ENCODE measurements at places on chromosomes 16 and 17.
A peak's percentile ranks its signal among the peaks of the same experiment; 100 is the strongest.

DNA sequence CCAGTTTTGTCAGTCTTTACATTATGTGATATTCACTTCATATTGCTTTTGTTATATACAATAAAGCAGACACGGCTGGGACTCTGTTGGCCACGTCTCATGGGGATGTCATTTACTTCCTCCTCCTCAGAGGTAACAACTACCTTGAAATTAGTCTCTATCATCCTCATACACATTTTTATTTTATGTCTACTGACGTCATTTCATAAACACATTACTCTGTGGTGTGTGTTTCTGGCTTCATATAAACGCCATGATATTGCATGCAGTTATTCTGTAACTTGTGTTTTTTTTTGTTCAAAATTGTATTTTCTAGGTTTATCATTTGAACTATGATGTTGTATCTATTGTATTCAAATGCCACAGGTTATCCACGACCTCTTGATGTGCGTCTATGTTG is 13.4 kb upstream of the IRF8 start:
- no peak for DNase-seq

DNA sequence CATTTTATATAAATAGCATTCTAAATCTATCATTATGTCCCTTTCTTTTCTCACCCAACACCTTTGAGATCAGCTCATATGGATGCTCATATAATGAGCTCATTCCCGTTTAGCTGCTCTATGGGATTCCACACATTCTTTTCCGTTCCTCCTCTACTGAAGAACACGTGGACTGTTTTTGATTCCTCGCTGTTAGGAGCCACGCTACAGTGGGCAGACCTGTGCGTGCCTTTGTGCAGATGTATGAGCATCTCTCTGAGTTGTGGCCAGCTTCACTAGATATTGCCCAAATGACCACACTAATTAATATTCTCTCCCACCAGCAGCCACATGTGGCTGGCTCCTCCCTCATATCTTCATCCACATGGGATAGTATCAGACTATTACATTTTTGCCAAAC is 6.0 kb upstream of the TNFRSF13B start:
- no peak for DNase-seq

GRCh38 chr17:76255801-76256429 is 9.2 kb upstream of the UBALD2 start:
- no peak for DNase-seq

DNA sequence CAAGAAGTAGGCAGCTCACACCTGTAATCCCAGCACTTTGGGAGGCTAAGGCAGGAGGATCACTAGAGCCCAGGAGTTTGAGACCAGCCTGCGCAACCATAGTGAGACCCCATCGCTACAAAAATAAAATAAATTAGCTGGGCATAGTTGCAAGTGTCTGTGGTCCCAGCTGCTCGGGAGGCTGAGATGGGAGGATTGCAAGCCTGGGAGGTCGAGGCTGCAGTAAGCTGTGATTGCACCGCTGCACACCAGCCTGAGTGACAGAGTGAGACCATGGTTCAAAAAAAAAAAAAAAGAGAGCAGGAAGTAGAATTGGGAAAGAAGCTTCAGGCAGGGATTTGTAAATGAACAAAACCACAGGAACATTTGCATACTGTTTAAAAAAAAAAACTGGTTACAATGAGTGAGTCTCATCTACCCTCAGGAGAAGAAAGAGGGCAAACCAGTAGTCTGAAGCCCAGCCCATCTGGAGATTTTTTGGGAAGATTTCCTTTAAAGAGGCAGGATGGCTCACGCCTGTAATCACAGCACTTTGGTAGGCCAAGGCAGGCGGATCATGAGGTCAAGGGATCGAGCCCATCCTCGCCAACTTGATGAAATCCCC is 7.9 kb downstream of the MPV17L start:
- no peak for DNase-seq

DNA sequence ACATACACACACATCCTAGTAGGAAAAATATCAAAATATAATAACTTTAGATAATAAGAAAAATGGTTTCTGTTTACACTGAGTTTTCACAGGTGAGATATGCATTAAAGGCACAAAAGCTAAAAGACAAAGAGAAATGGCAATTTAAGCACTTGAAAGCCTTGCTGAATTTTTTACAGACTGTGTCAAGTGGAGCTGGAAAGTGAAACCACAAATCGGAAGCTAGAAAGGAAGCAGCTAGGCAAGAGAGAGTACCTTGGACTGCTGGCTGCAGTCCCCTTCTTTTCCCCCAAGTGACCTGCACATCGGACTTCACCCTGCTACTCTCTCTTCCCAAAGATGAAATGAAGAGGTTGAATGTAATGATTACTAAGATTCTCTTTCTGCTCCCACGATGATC is 135.1 kb downstream of the CDH13 start:
- DNase-seq, result no peak

DNA sequence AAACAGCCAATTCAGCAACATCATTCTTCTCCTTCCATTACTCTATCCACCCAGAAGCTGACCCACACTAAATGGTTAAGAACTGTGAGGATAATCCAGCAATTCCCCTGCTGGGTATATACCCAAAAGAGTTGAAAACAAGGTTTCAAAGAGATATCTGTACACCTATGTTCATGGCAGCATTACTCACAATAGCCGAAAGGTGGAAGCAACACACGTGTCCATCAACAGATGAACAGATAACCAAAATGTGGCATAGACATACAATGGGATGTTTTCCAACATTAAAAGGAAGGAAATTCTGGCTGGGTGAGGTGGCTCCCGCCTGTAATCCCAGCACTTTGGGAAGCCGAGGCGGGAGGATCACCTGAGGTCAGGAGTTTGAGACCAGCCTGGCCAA is 19.9 kb downstream of the MIS12 start:
- DNase-seq, result no peak

DNA sequence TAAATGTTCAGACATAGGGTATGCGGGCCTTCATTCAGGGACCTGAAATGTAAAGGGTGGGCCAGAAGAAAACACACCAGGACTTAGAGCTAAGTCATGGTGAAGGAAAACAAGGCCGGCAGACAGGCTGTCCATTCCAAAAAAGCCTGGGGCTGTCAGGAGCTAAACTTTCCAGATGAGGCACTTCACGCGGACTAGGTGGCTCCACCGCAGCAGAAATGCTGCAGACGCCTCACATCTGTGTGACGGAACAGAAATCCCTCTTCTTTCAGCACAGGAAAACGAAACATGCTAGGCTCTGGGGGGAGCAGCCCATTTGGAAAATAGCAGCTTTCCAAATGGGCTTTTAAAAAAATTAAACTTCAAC is 88.7 kb downstream of the HS3ST3A1 start:
- DNase-seq, result no peak

DNA sequence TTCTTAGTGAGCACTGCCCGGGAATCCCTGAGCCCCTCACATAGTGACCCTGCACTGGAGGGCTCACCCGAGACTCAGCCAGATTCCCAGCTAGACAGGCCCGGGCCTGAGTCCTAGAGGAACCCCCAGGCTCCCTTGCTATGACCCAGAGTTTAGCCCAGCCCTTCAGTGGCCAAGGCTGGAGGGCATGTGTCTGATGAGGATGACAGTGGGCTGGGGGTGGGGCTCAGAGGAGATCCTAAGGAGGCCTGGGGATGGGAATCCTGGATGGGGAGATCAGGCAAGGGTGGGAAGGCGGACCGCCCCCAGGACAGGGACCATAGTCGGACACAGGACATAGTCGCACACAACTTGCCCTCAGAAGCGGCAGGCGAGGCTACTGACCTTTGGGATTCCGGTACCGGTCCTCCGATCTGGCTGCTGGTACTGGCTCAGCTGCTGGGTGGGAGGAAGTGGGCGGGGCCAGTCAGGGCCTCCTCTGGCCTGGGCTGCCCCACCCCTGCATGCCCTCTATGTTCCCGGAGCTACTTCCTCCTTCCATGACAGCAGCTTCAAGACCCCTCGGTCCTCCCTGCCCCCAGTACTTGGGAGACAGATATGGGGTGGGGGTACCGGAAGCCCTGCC is 1.1 kb downstream of the CD79B start:
- peak; percentile 56 for DNase-seq

DNA sequence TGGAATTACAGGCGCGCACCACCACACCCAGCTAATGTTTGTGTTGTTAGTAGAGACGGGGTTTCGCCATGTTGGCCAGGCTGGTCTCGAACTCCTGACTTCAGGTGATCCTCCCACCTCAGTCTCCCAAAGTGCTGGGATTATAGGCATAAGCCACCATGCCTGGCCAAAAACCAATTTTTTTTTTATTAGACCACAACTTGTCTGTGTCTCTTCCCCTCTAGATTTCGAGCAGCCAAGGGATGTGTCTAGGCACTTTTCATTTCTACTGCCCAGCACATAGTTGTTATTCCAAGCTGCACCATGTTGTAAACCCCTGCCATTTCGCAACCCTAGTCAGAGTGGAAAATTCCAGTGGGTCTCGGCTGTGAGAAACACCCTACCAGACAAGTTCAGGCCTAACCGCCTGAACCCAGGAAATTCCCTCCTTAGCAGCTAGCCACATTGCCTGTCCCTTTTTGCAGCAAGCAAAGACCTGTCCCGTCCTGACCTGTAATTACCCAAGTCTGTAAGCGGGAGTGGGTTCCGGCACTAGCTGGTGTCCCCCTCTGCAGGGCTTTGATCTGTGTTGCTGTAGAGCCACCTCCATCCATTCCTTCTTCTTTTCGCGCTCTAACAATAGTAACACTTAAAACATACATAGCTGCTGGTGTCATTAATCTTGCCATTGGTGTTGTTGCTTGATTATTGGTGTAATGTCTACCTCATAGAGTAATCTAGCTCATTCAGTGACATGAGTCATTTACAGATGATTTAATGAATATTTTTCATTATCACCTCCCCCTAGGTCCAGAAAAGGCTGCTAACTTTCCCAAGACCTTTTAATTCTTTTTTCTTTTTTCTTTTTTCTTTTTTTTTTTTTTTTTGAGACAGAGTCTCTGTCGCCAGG is 77.3 kb upstream of the ATF7IP2 start:
- DNase-seq, result no peak

DNA sequence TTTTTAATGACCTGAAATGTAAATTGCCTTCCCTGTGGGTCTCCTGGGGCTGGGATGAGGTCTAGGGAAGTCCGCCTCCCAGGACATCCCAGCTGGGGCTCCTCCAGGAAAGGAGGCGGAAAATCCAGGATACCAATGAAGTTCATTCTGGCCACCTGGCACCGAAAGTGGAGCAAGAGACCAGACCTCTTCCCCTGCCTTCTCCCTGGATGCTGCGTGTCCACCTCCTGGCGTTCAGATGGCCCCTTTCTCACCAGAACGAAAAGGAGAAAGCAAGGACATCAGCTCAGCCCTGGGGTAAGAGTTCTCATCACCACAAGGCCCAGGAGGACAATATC is 20.4 kb downstream of the RBFOX3 start:
- DNase-seq, result no peak

DNA sequence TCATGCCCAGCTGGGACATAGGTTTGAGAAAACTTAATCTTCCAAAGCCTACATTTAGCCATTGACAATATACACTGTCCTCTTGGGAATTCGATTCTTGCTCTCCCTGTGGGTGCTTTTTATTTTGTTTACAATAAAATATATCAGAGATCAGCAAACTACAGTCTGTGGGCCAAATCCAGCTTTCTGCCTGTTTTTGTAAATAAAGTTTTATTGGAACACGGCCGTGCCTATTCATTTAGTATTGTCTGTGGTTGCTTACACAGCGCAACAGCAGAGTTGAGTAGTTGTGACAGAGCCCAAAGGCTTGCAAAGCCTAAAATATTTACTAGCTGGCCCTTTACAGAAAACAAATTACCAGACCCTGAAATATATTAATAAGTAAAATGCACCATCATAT is 39.7 kb upstream of the DNAJA2 start:
- DNase-seq, result no peak

- no peak for DNase-seq
Observed at GRCh38 chr17:42310787-42311215, 22.5 kb downstream of the STAT5A start.

DNA sequence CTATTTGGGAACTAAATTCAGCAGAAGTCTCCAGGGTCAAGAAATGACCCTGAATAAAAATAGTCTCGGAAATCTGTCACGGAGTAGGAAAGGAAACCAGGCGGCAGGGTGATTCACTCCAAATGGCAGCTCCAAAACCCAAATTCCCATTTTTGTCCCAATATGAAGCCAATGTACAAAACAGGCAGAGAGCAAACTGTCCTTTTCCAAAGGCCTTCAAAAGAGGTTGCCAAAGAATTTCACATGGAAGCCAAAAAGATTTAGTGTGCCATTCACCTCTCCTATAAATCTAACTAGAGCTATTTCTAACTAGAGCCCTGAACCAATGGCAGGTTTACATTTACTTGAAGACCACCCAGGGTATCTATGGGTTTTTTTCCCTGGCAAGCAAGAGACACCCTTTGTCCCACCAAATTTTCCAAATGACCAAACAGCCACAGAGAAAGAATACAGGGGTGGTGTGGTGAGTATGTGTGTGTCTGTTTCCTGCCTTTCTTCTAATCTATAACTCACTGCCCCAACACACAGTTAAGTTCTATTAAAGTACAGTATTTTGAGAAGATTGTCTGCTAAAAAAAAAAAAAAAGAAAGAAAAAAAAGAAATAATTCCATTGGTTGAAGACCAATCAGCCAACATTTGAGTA is 6.8 kb downstream of the MYO1D start:
- no peak for DNase-seq

DNA sequence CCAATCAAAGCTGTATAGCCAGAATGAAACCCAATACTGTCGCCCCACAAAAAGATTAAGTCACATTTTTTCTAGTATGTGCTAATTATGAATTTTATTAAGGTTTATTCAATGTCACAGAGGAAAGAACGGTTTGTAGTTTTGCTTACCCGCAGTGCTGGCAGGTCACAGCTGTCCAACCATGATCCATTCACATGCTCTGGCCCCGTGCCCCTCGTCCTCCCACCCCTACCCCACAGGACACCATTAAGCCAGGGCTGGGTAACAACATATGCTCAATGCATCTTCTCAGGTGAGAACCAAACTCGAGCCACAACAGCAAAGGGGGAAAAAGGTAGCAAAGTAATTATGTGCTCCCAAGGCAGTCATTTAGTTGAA is 589 bp upstream of the FBF1 start:
- no peak for DNase-seq

- no peak for DNase-seq
Observed at GRCh38 chr17:231966-232807, 50.7 kb upstream of the DOC2B start.

- DNase-seq, result no peak
Observed at GRCh38 chr16:3590736-3591435, 13.7 kb upstream of the NLRC3 start.

GRCh38 chr17:3688852-3689261 is 7.1 kb downstream of the P2RX5 start:
- no peak for DNase-seq

DNA sequence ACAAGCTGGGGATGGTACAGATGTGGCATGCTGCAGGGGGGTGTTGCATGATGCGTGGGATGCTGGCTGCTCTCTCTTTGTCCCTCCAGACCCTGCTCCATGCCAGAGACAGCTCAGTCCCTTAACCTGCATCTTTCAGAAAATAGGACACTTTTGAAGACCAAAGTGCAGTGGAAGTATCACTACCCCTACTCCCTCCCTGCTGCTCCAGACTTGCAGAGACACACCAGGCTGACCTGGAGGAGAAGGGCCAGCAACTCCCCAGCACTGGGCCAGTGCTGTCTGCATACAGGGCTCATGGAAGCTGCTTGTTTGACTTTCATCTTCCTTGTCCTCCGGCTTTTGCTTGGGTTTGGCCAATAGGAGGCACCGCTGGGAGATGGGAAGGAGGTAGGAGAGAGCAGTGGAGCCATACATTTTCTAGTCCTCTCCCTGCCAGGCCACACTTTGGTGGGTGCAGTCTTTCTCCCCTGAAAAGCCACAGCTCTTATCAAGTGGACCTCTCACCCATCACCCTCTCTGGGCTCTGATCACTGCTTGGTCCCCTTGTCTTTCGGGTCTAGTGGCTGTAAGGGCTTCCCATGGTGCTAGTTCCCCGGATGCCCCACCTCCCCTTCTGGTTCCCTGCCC is 46.1 kb upstream of the NKD1 start:
- DNase-seq, result no peak

- DNase-seq, result no peak
Observed at GRCh38 chr16:27127308-27127707, 60.6 kb downstream of the C16orf82 start.

Data from T-helper 9 cell (primary cell).